ENCODE measurements at places on chromosomes 3 and 15. TPM values are rescaled to one million over a fixed set of nuclear protein-coding genes. Genes with fewer than 3 reads are reported as not detected.

KLF15 gene
- total RNA-seq: 1.5 TPM

SOX14 gene
- not detected for total RNA-seq

TIGIT gene
- not detected for total RNA-seq

UCN2 gene
- total RNA-seq: not detected

ULK4 gene
- 23.5 TPM for total RNA-seq

COL6A5 gene
- total RNA-seq: not detected

REC114 gene
- not detected for total RNA-seq

WNT5A gene
- total RNA-seq: 3.0 TPM

RLBP1 gene
- not detected for total RNA-seq
